H9 (cell line): ENCODE measurements at places on chromosomes 4 and X.
A peak's percentile ranks its signal among the peaks of the same experiment; 100 is the strongest.

DNA sequence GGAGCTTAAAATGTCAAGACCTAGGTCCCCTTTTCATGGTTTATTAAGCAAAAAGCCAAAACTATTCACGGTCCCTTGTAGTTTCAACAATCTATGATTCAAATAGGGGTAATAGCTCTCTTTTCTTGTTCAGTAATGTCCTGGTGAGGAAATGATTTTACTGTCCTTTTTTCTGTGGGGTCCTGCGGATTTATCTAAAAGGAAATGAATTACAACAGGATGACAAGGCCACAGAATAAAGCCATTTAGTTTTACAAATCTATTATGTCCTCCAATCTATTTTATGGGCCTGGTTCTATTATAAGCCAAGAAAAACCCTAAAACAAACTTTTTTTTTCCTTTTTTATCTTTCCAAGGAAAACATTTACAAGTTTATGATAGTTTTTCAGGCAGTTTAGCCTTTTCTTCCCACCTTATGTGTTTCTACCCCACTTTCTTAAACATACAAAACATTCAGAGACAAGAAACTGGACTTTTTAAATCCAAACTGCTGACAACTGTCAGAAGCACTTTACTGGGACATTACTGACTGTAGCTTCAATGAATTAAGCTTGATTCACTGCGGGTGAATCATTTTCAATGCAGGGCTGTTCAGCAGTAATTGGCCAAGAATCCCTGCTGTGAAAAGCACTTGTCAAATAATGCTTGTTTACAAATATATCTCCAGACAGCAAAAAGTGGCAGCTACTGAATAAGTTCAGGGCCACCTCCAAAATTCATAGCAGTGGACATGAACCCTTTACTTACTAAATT, 4.3 kb downstream of the EPHA5 start:
- DNase-seq, result no peak

DNA sequence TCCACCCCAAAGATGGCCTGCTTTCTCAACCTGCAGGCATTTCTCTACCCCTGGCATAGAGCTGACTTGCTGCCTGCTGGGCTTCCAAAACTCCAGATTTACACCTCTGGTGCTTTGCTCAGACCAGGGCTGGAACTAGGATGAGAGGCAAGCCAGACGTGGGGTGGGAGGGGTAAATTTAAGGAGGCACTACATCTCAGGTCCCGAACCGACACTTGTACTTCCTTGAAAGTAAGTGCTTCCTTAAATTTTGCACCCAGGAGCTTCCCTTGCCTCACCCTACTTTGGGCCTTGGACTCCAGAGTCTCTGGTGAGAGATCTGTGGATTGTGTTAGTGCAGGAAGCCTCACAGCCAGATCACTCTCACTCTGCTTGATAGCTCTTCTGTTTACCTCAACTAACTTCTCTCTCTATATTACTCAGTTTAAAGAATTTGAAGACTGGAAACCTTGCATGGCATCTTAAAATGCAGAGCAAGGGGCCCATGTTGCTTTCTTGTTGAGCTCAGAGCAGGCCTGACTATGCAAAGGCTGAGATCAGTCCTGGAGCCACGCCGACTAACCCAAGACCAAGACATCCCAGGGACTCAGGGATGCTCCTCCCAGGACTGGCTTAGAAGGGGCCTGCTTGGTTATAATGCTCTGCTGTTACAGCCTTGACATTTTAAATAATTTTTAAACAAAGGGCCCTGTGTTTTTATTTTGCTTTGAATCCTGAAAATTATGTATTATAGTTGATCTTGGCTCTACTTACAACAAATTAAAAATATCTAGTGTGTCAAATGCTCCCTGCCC, 145.0 kb upstream of the LEF1 start:
- DNase-seq, result no peak

DNA sequence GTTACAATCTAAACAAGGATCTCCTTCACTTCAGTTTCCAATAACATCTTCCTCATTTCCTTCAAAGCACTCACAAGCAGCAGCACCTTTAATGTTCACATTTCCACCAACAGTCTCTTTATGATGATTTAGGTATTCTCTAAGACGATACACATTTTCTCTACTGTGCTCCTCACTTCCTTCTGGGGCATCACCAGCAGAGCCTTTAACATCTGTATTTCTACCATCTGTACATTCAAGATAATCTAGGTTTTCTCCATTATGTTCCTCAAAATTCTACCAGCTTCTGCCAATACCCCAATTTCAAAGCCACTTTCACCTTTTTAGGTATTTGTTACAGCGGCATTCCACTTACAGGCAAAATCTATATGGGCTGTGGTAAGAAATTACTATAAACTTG, 80.6 kb downstream of the FBXW7 start:
- no peak for DNase-seq

GRCh38 chr4:602559-602942, 22.8 kb upstream of the PDE6B start:
- peak; percentile 93 for DNase-seq

- DNase-seq, result no peak
Measured at GRCh38 chrX:38018766-38019425, 12.5 kb downstream of the SYTL5 start.

DNA sequence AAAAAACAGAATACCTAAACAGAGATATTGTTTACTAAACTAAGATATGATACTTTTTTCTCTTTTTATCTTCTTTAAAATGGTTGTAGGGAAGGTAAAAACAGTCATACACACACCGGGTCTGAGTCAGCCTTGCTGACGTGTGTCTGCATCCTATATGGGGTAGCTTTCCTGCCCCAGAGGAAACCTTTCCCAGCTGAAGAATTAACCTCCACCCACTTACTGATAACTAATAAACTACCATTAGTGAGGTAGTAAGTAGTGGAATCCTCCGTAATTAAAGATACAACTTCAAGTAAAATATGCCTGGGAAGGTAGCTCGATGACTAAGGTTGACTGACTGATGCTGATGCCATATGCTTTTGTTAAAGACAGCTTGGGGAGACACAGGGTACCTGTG, 312.2 kb downstream of the DCTD start:
- DNase-seq, result no peak

DNA sequence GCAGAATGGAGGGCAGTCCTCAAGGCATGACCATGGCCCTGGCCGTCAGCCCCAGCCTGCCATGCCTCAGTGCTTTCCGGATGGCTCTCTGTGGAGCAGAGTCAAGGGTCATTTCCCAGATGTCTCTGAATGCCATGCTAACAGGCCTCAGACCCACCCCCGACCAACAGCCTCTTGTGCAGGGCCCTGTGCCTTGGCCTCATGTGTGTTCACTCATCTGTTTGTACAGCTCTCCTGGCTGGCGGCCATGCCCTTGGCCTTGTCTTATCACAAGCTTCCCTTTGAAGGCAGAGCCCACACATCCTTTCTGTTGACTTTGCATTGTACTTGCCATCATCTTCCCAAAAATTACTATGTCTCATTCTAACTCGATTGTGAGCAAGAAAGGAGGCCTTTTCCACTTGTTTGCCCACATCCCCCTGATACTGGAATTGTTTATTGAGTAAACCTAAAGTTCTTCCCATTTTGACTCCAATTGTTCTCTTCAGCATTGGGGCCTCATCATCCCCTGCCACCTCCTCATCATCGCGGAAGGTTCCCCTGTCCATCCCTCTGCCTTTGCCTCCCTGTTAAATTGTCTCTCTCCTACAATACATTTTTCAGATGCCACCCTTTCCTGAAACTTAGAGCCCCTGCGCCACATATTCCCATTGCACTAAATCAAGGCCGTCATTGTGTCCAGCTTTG, 6.3 kb downstream of the CA5B start:
- no peak for DNase-seq

GRCh38 chrX:153463031-153463430, 7.3 kb downstream of the HAUS7 start:
- DNase-seq, result no peak

DNA sequence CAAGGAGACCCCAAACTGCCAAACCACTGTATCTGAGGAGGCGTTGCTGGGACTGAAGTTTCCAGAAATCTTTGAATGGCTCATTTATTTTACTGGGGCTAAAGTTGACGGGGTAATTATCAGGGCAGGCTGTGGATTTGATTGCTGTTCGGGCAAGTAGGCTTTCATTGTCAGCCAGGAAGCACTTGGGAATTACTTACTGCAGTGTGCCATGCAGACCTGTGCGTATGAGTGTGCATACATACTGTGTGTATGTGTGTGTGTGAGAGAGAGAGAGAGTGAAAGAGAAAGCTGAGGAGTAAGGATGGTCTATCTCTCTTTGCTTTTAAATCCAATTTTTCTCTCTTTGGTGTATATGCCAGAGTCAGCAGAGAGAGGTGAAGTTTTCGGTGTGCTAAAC, 122.7 kb downstream of the NPNT start:
- no peak for DNase-seq

GRCh38 chr4:128386761-128387599, 99.4 kb upstream of the PGRMC2 start:
- no peak for DNase-seq

GRCh38 chr4:126658411-126658810, 974.3 kb upstream of the INTU start:
- DNase-seq, result no peak

GRCh38 chr4:80361329-80361900, 25.9 kb downstream of the CFAP299 start:
- DNase-seq, result no peak

- DNase-seq, result peak; percentile 81
Measured at GRCh38 chr4:139214039-139214534, 37.1 kb upstream of the ELF2 start.

GRCh38 chrX:75335127-75335458, 61.2 kb downstream of the UPRT start:
- no peak for DNase-seq
